ENCODE measurements at places on chromosomes 4 and X. TPM values are rescaled to one million over a fixed set of nuclear protein-coding genes. Genes with fewer than 3 reads are reported as not detected.
A peak's percentile ranks its signal among the peaks of the same experiment; 100 is the strongest.

The CT45A2 gene
- not detected for total RNA-seq

The CT45A3 gene
- total RNA-seq, result not detected

The USP17L5 gene
- total RNA-seq, result not detected

The CPE gene
- 115 TPM for total RNA-seq

The FAM133A gene
- total RNA-seq, result not detected

The SYN1 gene
- 11.2 TPM for total RNA-seq

The GJB1 gene
- not detected for total RNA-seq

The ADGRG4 gene
- total RNA-seq, result 0.04 TPM

The MTNR1A gene
- total RNA-seq, result not detected

The H2BW2 gene
- total RNA-seq, result not detected

DNA sequence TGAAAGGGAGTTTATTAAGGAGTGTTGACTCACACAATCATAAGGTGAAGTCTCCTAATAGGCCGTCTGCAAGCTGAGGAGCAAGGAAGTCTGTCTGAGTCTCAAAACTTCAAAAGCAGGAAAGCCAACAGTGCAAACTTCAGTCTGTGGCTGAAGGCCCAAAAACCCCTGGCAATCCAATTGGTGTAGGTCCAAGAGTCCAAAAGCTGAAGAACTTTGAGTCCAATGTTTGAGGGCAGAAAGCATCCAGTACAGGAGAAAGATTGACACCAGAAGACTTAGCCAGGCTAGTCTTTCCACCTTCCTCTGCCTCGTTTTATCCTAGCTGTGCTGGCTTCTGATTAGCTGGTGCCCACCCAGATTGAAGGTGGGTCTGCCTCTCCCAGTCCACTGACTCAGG lies 535.2 kb downstream of the ARAP2 start:
- no peaks in the 10 kb centered on the region for H3K4me1 ChIP-seq
- DNase-seq, result no peak
- H3K36me3 ChIP-seq, result no peaks in the 10 kb centered on the region
- no peak overlapping the region for H3K4me3 ChIP-seq
- H3K27me3 ChIP-seq, result no peaks in the 10 kb centered on the region

DNA sequence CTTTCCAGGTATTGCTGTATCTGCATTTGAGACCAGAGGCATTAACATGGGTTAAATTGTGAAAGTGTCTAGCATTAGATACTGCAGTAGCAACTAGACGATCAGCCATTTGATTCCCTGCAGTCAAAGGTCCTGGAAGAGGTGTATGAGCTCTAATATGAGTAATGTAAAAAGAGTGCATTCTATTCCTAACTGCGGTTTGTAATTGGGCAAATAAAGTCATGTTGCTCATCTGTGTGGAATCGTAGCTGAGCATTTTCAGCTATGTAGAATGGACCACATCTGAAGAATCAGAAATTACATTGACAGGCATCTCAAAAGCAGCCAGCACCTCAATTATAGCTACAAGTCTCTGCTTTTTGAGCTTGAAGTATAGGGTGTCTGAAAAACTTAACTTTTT lies 157.6 kb downstream of the ZNF518B start:
- H3K27me3 ChIP-seq, result no peaks in the 10 kb centered on the region
- no peak for DNase-seq
- H3K4me1 ChIP-seq, result peaks cover 3% of the 10 kb centered on the region
- H3K36me3 ChIP-seq, result no peaks in the 10 kb centered on the region

DNA sequence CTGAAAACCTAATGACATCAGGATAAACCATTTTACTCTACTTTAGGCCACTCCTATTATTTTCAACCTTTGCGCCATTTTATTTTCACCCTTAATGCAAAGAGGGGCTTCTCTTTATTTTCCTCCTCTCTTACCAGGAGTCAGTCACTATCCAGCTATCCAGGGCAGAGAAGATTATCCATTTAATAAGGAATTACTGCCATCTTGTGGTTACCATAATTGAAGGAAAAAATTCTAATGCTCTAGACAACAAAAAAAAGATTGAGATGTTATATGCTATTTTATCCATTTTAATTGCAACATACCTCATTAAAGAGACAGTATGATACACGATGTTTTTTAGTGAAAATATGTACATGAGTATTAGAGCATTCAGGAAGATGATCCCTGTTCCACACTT lies 514.5 kb upstream of the FAM241A start:
- H3K4me1 ChIP-seq, result no peaks in the 10 kb centered on the region
- no peak overlapping the region for H3K4me3 ChIP-seq
- H3K27ac ChIP-seq, result no peak overlapping the region
- peaks cover 26% of the 10 kb centered on the region for H3K27me3 ChIP-seq
- no peak for DNase-seq
- H3K36me3 ChIP-seq, result no peaks in the 10 kb centered on the region

GRCh38 chr4:81466841-81467671 lies 4.7 kb downstream of the RASGEF1B start:
- no peak overlapping the region for H3K27ac ChIP-seq
- peak; percentile 36 for DNase-seq
- H3K27me3 ChIP-seq, result no peaks in the 10 kb centered on the region

- DNase-seq, result no peak
- no peak overlapping the region for H3K4me3 ChIP-seq
Measured at GRCh38 chrX:87299563-87300160, 217.9 kb upstream of the KLHL4 start.

- H3K27me3 ChIP-seq, result no peaks in the 10 kb centered on the region
- no peak overlapping the region for H3K27ac ChIP-seq
- no peaks in the 10 kb centered on the region for H3K4me1 ChIP-seq
- no peak overlapping the region for H3K4me3 ChIP-seq
Measured at GRCh38 chr4:23805450-23805851, 84.4 kb downstream of the PPARGC1A start.

GRCh38 chr4:4248885-4249203 lies 821 bp upstream of the TMEM128 start:
- H3K27ac ChIP-seq, result peak overlapping the region; percentile 80
- peak overlapping the region; percentile 73 for H3K4me3 ChIP-seq
- H3K4me1 ChIP-seq, result peaks cover 22% of the 10 kb centered on the region
- DNase-seq, result no peak
- peaks cover 25% of the 10 kb centered on the region for H3K36me3 ChIP-seq

- no peak for DNase-seq
- peaks cover 4% of the 10 kb centered on the region for H3K36me3 ChIP-seq
- H3K27me3 ChIP-seq, result no peaks in the 10 kb centered on the region
- H3K27ac ChIP-seq, result peak overlapping the region; percentile 14
- H3K4me1 ChIP-seq, result peaks cover 3% of the 10 kb centered on the region
Measured at GRCh38 chr4:87506974-87507701, 22.0 kb downstream of the SPARCL1 start.

GRCh38 chr4:25635501-25635900 lies 20.1 kb upstream of the SLC34A2 start:
- no peak for DNase-seq
- H3K4me1 ChIP-seq, result no peaks in the 10 kb centered on the region
- no peak overlapping the region for H3K4me3 ChIP-seq
- no peak overlapping the region for H3K27ac ChIP-seq

GRCh38 chr4:1310796-1311631 lies 21.3 kb downstream of the MAEA start:
- DNase-seq, result peak; percentile 57
- H3K27ac ChIP-seq, result no peak overlapping the region
- no peak overlapping the region for H3K4me3 ChIP-seq
- H3K36me3 ChIP-seq, result peaks cover 23% of the 10 kb centered on the region
- no peaks in the 10 kb centered on the region for H3K27me3 ChIP-seq
- H3K4me1 ChIP-seq, result peaks cover 39% of the 10 kb centered on the region

DNA sequence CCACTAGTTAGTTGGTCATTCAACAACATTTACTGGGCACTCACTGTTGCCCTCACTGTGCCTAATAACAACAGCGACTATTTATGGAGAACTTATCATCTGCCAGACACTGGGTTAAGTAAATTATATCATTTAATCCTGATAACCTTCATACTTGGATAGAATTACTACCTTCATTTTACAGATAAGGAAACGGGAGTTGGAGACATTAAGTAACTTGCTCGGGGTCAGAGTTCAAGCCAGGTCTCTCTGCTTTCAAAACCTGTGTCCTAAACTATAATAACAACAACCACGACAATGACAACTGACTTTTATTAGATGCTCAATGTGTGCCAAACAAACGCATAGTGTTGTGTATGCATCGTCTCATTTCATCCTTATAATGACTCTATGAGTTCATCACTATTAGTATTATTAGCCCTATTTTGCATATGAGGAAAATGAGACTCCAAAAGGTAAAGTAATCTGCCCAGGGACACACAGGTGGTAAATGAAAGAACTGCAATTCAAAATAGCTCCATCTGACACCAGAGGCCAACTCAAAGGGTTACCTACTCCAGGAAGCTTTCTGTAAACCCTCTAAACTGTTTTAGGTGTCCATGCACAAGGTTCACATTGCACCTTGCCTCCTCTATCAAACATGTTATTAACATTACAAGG lies 98.4 kb upstream of the ACSL4 start:
- H3K4me1 ChIP-seq, result no peaks in the 10 kb centered on the region
- H3K36me3 ChIP-seq, result no peaks in the 10 kb centered on the region
- H3K27me3 ChIP-seq, result no peaks in the 10 kb centered on the region
- H3K4me3 ChIP-seq, result no peak overlapping the region
- no peak for DNase-seq

DNA sequence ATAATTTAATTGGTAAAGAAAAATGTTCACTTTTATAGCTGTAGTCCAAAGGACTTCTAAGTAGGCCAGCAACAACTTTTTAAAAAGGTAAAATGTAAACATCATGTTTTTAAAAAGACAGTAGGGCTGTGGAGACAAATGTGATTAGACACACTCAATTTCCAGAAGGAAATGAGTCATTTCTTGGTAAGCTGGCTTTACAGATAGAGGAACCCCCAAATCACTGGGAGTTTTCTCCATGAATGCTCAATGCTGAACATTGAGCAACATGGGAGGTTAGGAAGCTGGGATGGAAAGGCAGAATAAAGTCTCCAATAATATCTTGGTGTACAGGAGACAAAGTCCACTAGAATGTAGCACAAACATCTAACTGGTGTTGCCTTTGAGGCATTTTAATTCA lies 121.3 kb downstream of the NWD2 start:
- H3K4me3 ChIP-seq, result no peak overlapping the region
- H3K27me3 ChIP-seq, result no peaks in the 10 kb centered on the region
- H3K36me3 ChIP-seq, result no peaks in the 10 kb centered on the region
- no peak for DNase-seq
- no peak overlapping the region for H3K27ac ChIP-seq

DNA sequence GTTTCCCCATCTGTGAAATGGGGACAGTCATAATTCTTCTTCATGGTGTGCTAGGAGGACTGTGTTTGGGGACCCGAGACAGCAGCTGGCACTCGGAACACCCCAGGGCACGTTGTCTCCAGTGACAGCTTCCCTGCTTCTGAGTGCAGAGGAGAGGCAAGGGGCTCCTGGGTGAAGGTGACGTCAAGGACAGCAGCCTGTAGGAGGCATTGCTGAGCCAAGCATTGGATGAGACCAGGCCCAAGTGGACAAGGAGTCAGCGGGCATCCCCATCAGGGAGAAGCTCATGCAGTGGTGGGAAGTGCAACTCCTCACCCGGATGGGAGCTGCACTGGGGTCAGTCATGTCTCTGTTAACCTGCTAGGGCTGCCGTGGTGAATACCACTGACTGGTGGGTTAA lies 46.1 kb downstream of the EVC start:
- H3K27me3 ChIP-seq, result no peaks in the 10 kb centered on the region
- H3K4me1 ChIP-seq, result no peaks in the 10 kb centered on the region

GRCh38 chrX:41588271-41588670 lies 100.5 kb upstream of the GPR34 start:
- H3K4me1 ChIP-seq, result no peaks in the 10 kb centered on the region
- no peaks in the 10 kb centered on the region for H3K36me3 ChIP-seq
- H3K27ac ChIP-seq, result no peak overlapping the region
- no peaks in the 10 kb centered on the region for H3K27me3 ChIP-seq
- H3K4me3 ChIP-seq, result no peak overlapping the region

- no peaks in the 10 kb centered on the region for H3K36me3 ChIP-seq
- H3K27ac ChIP-seq, result no peak overlapping the region
- H3K4me1 ChIP-seq, result no peaks in the 10 kb centered on the region
Measured at GRCh38 chr4:165519591-165519990, 140.8 kb downstream of the CPE start.
